ENCODE measurements at places on chromosomes 3 and 15. TPM values are rescaled to one million over a fixed set of nuclear protein-coding genes. Genes with fewer than 3 reads are reported as not detected.

The MOBP gene
- total RNA-seq: not detected

The TMEM158 gene
- 3.5 TPM for total RNA-seq

DNA sequence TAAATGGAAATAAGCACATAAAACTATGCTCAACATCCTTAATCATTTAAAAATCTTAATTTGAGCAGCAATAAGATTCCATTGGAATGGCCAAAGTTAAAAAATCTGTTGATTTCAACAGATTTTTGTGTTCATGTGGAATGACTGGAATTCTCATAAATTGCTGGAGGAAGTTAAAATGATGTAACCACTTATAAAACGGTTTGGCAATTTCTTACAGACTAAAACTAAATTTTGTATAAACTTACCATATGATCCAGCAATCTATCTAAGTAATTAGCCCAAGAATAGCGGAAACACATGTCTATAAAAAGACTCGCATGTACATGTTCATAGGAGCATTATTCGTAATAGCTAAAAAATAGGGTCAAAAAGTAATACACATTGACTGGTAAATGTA, 1713.6 kb downstream of the SI start:
- ATAC-seq: no peak

DNA sequence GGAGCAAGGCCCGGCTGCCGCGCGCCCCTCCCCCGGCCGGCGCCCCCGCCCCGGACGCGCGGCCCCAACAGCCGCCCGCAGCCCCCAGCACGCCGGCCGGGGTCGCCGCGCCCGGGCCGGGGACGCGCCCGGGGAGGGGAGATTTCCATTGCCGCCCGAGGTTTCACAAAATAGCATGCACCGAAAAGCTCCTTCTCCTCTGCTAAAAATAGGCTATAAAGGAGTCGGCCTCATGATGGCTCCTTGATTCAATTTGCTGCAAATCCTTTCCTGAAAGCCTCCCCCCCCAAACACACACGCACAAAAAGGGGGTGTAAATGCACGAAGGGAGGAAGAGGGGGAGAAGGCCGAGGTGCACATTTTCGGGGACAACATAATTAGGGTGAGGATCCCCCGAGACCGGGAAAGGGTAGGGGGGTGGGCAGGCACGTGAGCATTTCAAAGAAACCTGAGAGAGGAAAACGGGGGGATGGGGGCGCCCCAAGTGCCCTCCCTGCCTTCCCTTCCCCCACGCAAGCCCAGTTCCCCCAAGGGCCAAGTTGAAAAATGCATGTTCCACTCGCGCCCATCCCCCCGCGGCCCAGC, 734 bp downstream of the TBL1XR1 start:
- ATAC-seq: no peak

GRCh38 chr3:185561374-185561943, 9.1 kb upstream of the LIPH start:
- no peak for ATAC-seq

Measured in esophagus mucosa (tissue), 1 donor.